ENCODE measurements at places on chromosomes 4 and X.

GRCh38 chr4:112951362-112952312 is 97.8 kb upstream of the ANK2 start:
- DNase-seq, result no peak
- H3K4me1 ChIP-seq, result no peaks in the 10 kb centered on the region
- H3K36me3 ChIP-seq, result no peaks in the 10 kb centered on the region
- H3K4me3 ChIP-seq, result no peak overlapping the region

- no peaks in the 10 kb centered on the region for H3K4me1 ChIP-seq
- DNase-seq, result no peak
- H3K4me3 ChIP-seq, result no peak overlapping the region
- H3K36me3 ChIP-seq, result no peaks in the 10 kb centered on the region
Observed at GRCh38 chrX:21721195-21721594, 36.7 kb downstream of the SMPX start.

DNA sequence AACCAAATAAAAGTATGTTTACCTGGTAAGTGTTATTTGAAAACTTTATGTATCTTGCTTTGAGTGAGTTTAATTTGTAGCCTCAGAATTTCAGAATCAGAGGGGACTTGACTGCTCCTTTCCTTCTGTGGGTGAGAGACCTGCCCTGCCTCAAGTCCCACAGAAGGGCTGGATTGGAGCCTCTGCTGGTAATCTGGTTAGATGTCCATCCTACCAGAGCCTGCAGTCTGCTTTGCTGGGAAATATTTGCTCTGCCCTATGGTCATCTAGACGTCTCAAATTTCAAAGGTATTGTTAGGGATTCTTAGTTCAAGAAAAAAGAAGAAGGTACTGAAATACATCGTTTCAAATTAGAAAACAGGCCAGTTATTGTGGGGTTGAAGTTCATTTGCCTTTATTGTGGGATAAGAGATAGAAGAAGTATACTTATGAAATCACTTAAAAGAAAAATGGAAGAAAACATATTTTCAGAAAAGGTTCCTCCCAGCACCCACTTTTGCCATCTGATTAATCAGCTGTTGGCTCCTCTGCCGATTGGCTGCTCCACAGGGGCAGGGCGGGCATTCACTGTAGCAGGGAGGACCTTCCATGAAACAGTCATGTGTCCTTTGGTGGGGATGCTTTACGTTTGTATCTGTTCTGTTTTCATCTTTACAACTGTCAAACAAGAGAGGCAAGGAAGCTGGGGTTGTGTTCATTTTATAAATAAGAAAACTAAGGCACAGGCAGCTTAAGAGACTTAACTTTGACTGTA is 73.3 kb upstream of the TLR2 start:
- no peaks in the 10 kb centered on the region for H3K27me3 ChIP-seq
- H3K4me3 ChIP-seq, result no peak overlapping the region
- no peak overlapping the region for H3K27ac ChIP-seq
- DNase-seq, result no peak

DNA sequence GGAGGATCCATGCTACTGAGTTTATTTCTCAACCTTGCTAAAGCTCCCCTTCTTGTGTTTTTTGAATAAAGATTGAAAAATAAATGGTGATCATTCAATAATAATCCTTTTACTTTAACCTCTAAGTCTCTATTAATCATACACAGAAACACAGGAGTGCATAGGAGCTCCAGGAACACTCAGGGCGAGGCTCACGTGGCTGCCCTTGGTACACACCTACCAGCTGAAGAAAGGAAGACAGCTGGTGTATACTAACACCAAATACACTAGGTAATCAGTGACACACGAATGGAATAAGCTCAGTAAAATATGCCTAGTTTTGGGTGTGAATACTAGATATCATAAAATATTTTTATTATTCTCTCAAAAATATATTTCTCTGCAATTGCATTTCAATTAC is 26.2 kb downstream of the CCDC149 start:
- H3K4me3 ChIP-seq, result no peak overlapping the region
- no peaks in the 10 kb centered on the region for H3K4me1 ChIP-seq
- H3K27ac ChIP-seq, result no peak overlapping the region
- H3K36me3 ChIP-seq, result no peaks in the 10 kb centered on the region
- DNase-seq, result no peak

DNA sequence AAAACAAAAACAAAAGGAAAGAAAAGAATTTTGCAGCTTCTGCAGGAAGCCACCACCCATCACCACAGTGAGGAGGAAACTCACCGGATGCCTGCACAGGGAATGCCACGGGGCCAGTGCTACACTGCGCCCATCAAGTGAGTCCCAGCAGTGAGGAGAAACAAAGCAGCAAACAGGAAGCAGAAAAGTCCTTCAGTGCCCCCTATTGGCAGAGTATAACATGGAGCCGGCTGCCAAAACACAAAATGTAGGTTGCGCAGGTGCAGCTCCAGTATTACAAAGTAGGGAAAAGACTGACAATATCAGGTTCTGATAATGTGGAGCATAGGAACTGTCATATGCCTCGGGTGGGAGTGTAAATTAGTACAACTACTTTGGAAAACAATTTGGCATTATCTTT is 23.3 kb upstream of the SCML2 start:
- H3K27ac ChIP-seq, result no peak overlapping the region
- H3K4me3 ChIP-seq, result no peak overlapping the region
- DNase-seq, result peak; percentile 51
- H3K4me1 ChIP-seq, result peaks cover 6% of the 10 kb centered on the region

DNA sequence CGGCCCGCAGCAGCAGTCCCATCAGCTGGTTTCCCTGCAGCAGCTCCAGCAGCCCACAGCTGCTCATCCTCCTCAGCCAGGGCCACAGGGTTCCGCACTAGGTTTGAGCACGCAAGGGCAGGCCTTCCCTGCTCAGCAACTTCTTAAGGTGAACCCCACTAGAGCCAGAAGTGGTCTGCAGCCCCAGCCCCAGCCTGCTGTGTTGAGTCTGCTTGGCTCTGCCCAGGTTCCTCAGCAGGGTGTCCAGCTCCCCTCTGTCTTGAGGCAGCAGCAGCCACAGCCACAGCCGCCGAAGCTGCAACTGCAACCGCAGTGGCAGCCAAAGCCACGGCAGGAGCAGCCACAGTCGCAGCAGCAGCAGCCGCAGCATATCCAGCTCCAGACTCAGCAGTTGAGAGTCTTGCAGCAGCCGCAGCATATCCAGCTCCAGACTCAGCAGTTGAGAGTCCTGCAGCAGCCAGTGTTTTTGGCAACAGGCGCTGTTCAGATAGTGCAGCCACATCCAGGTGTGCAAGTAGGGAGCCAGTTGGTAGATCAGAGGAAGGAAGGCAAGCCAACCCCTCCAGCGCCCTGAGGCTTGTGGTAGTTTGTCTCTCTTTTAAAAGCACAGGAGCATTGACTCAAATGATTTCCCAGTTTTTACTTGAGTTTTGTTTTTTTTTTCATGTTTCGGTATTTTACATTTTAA is 4.6 kb downstream of the SUPT20HL1 start:
- no peak overlapping the region for H3K27ac ChIP-seq
- DNase-seq, result no peak
- H3K4me1 ChIP-seq, result no peaks in the 10 kb centered on the region

DNA sequence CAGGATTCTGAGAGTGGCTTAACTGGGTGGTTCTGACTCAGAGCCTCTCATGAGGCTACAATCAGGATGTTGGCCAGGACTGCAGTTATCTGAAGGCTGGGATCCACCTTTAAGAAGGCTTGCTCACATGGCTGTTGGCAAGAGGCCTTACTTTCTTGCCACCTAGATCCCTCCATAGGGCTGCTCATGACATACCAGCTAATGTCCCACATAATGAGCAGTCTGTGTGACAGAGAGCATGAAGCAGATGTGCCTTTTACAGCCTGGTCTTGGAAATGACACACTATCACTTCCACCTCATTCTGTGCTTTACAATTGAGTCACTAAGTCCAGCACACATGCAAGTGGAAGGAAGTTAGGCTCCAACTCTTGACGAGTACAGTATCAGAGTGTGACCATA is 4.3 kb upstream of the RBM3 start:
- peaks cover 1% of the 10 kb centered on the region for H3K36me3 ChIP-seq
- no peak overlapping the region for H3K4me3 ChIP-seq
- H3K4me1 ChIP-seq, result peaks cover 11% of the 10 kb centered on the region
- DNase-seq, result no peak

- DNase-seq, result no peak
- H3K36me3 ChIP-seq, result no peaks in the 10 kb centered on the region
- H3K27ac ChIP-seq, result no peak overlapping the region
- peaks cover 5% of the 10 kb centered on the region for H3K27me3 ChIP-seq
Observed at GRCh38 chr4:4919927-4920326, 60.5 kb downstream of the MSX1 start.

- no peak for DNase-seq
- H3K36me3 ChIP-seq, result no peaks in the 10 kb centered on the region
- no peak overlapping the region for H3K4me3 ChIP-seq
- no peaks in the 10 kb centered on the region for H3K4me1 ChIP-seq
Observed at GRCh38 chrX:122133478-122133877, 1050.6 kb upstream of the GRIA3 start.

GRCh38 chrX:54184474-54184873 is 1.4 kb upstream of the FAM120C start:
- peaks cover 29% of the 10 kb centered on the region for H3K4me1 ChIP-seq
- H3K27ac ChIP-seq, result no peak overlapping the region
- H3K27me3 ChIP-seq, result no peaks in the 10 kb centered on the region
- DNase-seq, result no peak
- no peak overlapping the region for H3K4me3 ChIP-seq

DNA sequence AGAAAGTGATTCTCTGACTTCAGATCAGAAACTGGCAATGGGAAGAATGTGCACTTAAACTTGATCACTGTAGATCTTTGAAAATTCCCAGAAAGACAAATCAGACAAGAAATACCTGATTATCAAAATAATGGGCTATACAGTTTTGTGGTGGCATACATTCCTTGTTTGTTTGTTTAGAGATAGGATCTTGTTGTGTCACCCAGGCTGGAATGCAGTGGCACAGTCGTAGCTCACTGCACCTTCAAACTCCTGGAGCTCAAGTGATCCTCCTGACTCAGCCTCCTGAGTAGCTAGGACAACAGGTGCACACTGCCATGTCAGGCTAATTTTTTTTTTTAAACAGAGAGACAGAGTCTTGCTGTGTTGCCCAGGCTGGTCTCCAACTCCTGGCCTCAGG is 81.0 kb upstream of the SPRY1 start:
- DNase-seq, result no peak
- no peak overlapping the region for H3K27ac ChIP-seq
- H3K36me3 ChIP-seq, result peaks cover 12% of the 10 kb centered on the region
- no peaks in the 10 kb centered on the region for H3K4me1 ChIP-seq

DNA sequence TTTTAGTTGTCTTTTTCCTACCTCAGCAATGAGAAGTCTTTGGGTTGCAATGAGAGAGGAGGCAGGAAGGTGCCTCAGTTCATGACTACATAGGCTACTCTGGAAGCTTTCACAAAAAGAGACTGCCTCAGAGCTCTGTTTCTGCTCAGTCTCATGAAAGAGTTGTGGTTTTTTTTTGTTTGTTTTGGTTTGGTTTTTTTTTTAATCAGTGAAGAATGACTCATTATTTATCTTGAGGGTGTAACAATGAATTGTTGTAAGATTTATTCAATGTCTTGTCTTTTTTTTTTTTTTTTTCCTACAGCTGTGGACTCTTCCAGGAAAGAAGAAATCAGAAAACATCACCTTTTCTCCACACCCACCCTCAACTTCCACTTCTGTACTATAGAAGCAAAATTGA is 67.5 kb upstream of the CXCL13 start:
- H3K4me1 ChIP-seq, result no peaks in the 10 kb centered on the region
- no peak overlapping the region for H3K4me3 ChIP-seq
- no peak for DNase-seq
- H3K27me3 ChIP-seq, result peaks cover 5% of the 10 kb centered on the region

DNA sequence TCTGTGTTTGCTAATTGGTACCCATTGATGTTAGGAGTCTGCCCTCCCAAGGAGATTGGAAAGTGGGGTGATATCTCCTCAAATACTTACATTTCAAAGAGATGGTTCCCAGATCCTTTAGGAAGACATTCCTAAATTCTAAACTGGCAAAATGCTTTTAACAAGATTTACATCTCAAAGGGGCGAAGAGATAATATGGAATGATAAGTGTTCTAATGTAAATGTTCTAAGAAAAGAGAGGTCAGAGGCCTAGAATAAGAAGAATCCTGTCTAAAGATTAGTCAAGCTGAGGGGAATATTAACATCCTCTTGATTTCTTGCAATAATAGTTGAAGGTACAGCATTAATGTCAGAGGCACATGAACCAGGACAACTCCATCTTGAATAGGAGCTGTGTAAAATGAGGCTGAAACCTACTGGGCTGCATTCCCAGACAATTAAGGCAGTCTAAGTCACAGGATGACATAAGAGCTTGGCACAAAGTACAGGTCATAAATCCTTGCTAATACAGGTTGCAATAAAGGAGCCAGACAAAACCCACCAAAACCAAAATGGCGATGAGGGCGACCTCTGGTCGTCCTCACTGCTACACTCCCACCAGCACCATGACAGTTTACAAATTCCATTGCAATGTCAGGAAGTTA is 2248.1 kb downstream of the ARAP2 start:
- no peaks in the 10 kb centered on the region for H3K36me3 ChIP-seq
- no peaks in the 10 kb centered on the region for H3K4me1 ChIP-seq
- no peaks in the 10 kb centered on the region for H3K27me3 ChIP-seq
- no peak for DNase-seq

- peaks cover 28% of the 10 kb centered on the region for H3K27me3 ChIP-seq
- DNase-seq, result no peak
- peaks cover 13% of the 10 kb centered on the region for H3K4me1 ChIP-seq
Observed at GRCh38 chr4:114600672-114601071, 2.1 kb downstream of the UGT8 start.

GRCh38 chr4:26113339-26113940 is 199.4 kb downstream of the SMIM20 start:
- no peaks in the 10 kb centered on the region for H3K4me1 ChIP-seq
- H3K36me3 ChIP-seq, result no peaks in the 10 kb centered on the region
- DNase-seq, result no peak

DNA sequence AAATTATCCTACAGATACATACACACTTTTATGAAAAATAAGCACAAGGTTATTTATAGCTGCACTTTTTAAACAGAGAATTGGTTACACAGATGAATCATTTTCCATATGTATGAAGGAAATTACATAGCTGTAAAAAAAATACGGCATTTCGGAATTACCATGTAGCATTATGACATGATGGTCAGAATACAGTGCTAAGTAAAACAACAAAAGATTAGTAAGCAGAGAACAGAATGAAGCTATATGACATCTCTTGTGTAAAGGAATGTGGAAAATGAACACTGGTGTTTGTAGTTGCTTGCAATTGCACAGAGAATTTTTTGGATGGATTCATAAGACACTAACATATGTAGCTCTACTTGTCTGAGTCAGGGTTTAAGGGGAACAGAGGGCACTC is 1222.0 kb upstream of the PRKX start:
- no peak overlapping the region for H3K4me3 ChIP-seq
- H3K36me3 ChIP-seq, result no peaks in the 10 kb centered on the region
- H3K4me1 ChIP-seq, result no peaks in the 10 kb centered on the region
- H3K27me3 ChIP-seq, result no peaks in the 10 kb centered on the region
- no peak overlapping the region for H3K27ac ChIP-seq
- DNase-seq, result no peak

DNA sequence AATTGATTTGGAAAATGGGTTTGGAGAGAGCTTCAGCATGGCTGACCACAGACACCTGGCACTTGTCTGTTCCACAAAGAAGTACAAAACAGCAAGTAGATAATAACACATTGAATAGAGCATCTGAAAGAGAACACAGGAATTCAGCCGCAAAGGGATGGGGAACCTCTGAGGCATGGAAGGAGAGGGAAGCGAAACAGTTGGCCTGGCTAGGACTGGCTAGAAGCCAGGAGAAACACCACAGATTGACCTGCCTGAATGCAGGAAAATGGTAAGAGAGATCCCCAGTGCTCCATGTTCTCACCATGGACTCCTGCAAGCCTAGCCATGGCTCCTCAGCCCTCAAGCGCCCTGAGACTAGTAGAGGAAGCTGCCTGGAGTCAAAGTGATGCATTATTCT is 169.7 kb upstream of the SH3RF1 start:
- H3K27ac ChIP-seq, result no peak overlapping the region
- no peak overlapping the region for H3K4me3 ChIP-seq
- no peaks in the 10 kb centered on the region for H3K36me3 ChIP-seq
- DNase-seq, result no peak
- H3K27me3 ChIP-seq, result no peaks in the 10 kb centered on the region

Measured in CD4-positive, alpha-beta T cell (primary cell).